Right lobe of liver (tissue), 6 donors: ENCODE measurements at places on chromosomes 5 and 9. TPM values are rescaled to one million over a fixed set of nuclear protein-coding genes. Genes with fewer than 3 reads are reported as not detected.
A peak's percentile ranks its signal among the peaks of the same experiment; 100 is the strongest.

DNA sequence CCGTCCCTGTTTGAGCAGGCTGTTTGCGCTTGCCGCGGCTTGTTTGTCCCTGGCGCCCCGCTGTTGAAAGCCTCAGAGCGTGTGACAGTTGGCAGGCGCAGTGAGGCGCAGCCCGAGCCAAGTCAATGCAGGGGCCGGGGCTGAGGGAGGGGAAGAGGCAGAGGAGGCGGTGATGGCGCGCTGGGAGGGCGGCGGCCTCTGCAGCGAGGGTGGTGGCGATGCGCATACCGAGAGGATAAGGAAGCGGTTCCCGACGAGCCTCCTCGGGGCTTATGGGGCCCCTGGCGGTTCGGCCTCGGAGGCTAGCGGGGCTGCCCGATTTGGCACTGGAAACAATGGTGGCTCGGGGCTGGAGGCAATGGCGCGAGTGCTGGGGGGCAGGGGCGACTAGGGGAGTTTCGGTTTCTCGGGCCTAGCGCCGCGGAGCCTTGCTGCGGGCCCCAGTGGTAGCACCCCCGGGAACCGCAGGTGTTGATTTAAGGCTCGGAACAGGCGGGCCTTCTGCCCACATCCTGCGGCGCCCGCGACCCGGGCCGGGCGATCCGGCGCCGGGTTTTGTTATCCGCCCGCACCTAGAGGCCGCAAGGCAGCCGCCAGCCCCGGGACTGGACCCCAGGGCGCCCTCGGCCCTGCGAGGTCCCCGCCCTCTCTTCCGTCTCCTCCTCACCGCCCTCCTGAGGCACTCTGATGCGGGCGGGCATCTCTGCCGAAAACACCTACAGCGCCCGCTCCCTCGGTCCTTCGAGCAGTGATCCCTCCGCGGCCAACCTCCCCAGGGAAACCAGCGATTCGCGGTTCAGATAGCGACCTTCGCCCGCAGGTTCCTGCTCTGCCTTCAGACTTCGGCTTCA, 947 bp upstream of the LNPEP start:
- no peaks in the 10 kb centered on the region for H3K27me3 ChIP-seq
- peak overlapping the region; percentile 89 for H3K27ac ChIP-seq
- peak; percentile 96 for DNase-seq
- H3K36me3 ChIP-seq = no peaks in the 10 kb centered on the region

- H3K4me3 ChIP-seq = no peak overlapping the region
- no peaks in the 10 kb centered on the region for H3K4me1 ChIP-seq
- DNase-seq = no peak
- H3K36me3 ChIP-seq = no peaks in the 10 kb centered on the region
Observed at GRCh38 chr9:124980431-124980830, 39.5 kb upstream of the GOLGA1 start.

DNA sequence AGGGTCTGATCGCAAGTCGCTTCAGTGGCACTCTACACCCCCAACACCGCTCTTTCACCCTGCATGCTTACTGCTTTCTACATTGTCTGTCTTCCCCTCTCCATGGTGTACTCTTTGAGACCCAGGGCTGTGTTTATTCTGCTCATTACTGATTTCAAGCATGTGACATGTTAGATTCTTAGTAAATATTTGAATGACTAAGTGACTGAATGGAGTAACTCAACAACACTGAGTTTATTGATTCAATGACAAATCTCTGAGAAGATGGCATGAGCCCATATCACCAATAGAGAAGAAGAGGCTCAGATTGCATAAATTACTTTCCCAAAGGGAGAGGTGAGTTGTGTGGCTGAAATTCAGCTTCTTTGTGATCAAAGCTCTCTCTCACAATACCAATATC, 89.7 kb upstream of the OSMR start:
- no peaks in the 10 kb centered on the region for H3K36me3 ChIP-seq
- H3K4me3 ChIP-seq = no peak overlapping the region
- H3K27ac ChIP-seq = no peak overlapping the region
- DNase-seq = no peak
- no peaks in the 10 kb centered on the region for H3K27me3 ChIP-seq

GRCh38 chr5:81544351-81545018, 150.6 kb upstream of the ACOT12 start:
- H3K27me3 ChIP-seq = no peaks in the 10 kb centered on the region
- no peaks in the 10 kb centered on the region for H3K4me1 ChIP-seq
- H3K4me3 ChIP-seq = no peak overlapping the region

DNA sequence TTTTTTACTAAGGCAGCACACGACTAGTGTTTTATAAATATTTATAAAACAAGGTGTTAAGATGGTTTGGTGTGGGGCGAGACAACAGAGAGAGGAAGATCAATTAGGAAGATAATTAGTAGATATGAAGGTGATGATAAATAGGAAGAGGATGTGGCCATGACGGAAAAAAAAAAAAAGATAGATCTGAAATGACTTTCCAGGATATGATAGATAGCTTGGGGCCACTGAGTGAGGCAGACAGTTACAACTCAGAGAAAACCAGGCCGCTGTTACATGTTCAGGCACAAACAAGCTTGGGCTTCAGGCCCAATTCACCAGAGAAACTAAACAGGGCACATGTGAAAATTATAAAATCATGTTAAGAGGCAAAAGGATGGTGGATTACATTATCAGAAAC, 43.2 kb downstream of the KIAA0825 start:
- no peaks in the 10 kb centered on the region for H3K36me3 ChIP-seq
- no peaks in the 10 kb centered on the region for H3K4me1 ChIP-seq
- no peak for DNase-seq
- H3K27me3 ChIP-seq = no peaks in the 10 kb centered on the region
- H3K27ac ChIP-seq = no peak overlapping the region

TAS2R1 gene
- not detected for total RNA-seq
